ENCODE measurements at places on chromosomes 4 and X.

- no peak for DNase-seq
Measured at GRCh38 chr4:41142376-41143310, 71.7 kb downstream of the APBB2 start.

- no peak for DNase-seq
Measured at GRCh38 chrX:70445951-70446350, 1.3 kb downstream of the DLG3 start.

GRCh38 chrX:129791961-129792570 is 12.3 kb downstream of the SASH3 start:
- no peak for DNase-seq

DNA sequence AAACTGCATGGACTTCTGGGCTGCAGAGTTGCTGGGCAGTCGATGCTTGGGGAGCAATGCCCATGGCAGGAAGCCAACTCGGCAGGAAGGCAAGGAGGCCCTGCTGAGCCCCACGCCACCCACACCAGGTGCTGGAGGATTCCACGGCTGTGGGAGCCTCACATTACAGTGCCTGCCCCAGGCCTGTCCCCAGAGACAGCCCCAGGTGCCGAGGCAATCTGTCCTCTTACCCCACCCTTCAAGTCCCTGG is 53.9 kb downstream of the HMX1 start:
- DNase-seq, result no peak

Measured in mucosa of descending colon (tissue), 3 donors.